ENCODE measurements at places on chromosomes 16 and 17. TPM values are rescaled to one million over a fixed set of nuclear protein-coding genes. Genes with fewer than 3 reads are reported as not detected.

Gene ATP2A1
- total RNA-seq = not detected

Gene CDH16
- total RNA-seq = 0.52 TPM

Gene MYH2
- 1.4 TPM for total RNA-seq

Gene MIEF2
- total RNA-seq = 27.2 TPM

DNA sequence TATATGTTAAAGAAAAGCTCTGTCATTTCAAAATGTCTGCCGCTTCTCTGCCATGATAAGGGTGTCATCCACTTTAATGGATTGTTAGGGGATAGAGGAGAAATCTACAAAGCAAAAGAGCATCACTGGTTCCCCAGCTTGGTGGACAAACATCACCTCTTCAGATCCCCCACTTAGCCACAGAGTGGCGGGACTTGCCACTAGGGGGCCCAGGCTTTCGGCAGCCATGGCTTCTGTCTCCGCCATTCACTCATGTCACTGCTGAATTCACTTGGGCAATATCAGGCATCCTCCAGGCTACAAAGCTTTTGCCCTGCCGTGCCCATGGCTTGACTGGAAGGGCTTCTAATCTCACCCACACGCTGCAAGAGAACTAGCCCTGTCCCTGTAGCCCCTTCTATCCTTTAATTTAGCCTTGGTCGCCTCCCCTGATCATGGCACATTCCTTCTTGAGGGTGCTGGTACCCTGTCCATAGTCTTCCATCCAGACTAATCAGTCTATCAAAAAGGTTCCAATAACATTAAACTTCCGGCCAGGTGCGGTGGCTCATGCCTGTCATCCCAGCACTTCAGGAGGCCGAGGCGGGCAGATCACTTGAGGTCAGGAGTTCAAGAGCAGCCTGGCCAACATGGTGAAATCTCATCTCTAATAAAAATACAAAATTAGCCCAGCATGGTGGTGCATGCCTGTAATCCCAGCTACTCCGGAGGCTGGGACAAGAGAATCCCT, 34.7 kb downstream of the SBK1 start:
- no peaks in the 10 kb centered on the region for H3K4me1 ChIP-seq
- no peak for DNase-seq
- H3K4me3 ChIP-seq = no peak overlapping the region
- no peaks in the 10 kb centered on the region for H3K36me3 ChIP-seq
- H3K27me3 ChIP-seq = no peaks in the 10 kb centered on the region
- no peak overlapping the region for H3K27ac ChIP-seq

GRCh38 chr17:49952209-49952911, 16.6 kb upstream of the DLX4 start:
- no peaks in the 10 kb centered on the region for H3K36me3 ChIP-seq
- H3K27me3 ChIP-seq = no peaks in the 10 kb centered on the region
- H3K4me1 ChIP-seq = no peaks in the 10 kb centered on the region
- no peak overlapping the region for H3K4me3 ChIP-seq

GRCh38 chr16:8849411-8850011, 19.3 kb downstream of the CARHSP1 start:
- no peak overlapping the region for H3K4me3 ChIP-seq
- H3K4me1 ChIP-seq = peaks cover 24% of the 10 kb centered on the region
- DNase-seq = no peak
- peaks cover 65% of the 10 kb centered on the region for H3K36me3 ChIP-seq
- no peak overlapping the region for H3K27ac ChIP-seq

- peaks cover 3% of the 10 kb centered on the region for H3K4me1 ChIP-seq
- no peaks in the 10 kb centered on the region for H3K36me3 ChIP-seq
Observed at GRCh38 chr16:27113341-27113841, 46.7 kb downstream of the C16orf82 start.

DNA sequence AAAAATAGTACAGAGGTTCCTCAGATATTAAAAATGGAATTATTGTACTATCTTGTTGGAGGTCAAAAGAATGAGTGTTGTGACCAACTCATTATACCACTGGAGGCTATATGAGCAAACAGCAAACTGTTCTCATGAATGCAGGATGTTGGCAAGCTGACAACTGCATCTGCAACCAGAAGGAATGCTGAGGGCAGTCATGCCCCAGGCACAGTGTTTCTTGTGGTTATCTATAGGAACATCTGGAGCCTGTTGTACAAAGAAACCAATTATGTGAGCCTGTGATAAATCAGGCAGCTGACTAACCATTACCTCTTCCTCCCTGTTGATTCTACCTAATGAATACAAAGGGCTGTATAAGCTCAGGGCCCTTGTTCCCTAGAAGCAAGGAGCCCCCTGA, 2057.1 kb downstream of the TP53TG3F start:
- no peak overlapping the region for H3K4me3 ChIP-seq
- H3K27ac ChIP-seq = no peak overlapping the region
- no peak for DNase-seq
- H3K4me1 ChIP-seq = no peaks in the 10 kb centered on the region
- no peaks in the 10 kb centered on the region for H3K27me3 ChIP-seq
- no peaks in the 10 kb centered on the region for H3K36me3 ChIP-seq

- H3K27me3 ChIP-seq = no peaks in the 10 kb centered on the region
- H3K4me3 ChIP-seq = no peak overlapping the region
- H3K36me3 ChIP-seq = no peaks in the 10 kb centered on the region
- peaks cover 3% of the 10 kb centered on the region for H3K4me1 ChIP-seq
- DNase-seq = no peak
Observed at GRCh38 chr16:83002351-83003334, 375.9 kb downstream of the CDH13 start.

DNA sequence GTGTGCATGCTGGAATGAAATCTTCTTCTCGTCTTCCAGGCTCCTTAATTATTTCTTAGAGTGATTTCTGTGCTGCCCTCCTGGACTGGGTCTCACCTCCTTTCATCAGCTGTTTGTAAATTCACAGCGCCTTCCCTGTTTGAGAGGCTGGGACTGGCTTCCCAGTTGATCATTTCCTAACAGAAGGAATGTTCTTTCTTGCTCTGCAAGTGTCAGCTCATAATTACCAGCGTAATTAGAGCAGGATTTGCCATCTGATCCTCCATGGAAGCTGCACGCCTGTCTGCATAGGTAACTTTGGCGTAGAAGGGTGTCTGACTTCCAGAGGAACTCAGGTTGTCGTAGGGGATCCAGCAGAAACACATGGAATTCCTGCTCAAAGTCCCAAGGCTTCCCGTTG, 375.0 kb upstream of the EEF2KMT start:
- H3K27ac ChIP-seq = no peak overlapping the region
- no peaks in the 10 kb centered on the region for H3K27me3 ChIP-seq
- H3K36me3 ChIP-seq = no peaks in the 10 kb centered on the region

- H3K36me3 ChIP-seq = no peaks in the 10 kb centered on the region
- peak overlapping the region; percentile 67 for H3K4me3 ChIP-seq
- H3K27ac ChIP-seq = peak overlapping the region; percentile 82
- peaks cover 67% of the 10 kb centered on the region for H3K4me1 ChIP-seq
Observed at GRCh38 chr17:8125947-8126490, 2.1 kb upstream of the HES7 start.

Measured in esophagus muscularis mucosa (tissue), 4 donors.